Uterus (tissue), 4 donors: ENCODE measurements at places on chromosomes 7 and 10.

GRCh38 chr7:29454899-29455451, 108.7 kb upstream of the PRR15 start:
- no peak for DNase-seq

- DNase-seq = peak; percentile 52
Observed at GRCh38 chr10:70052462-70053217, at the start of gene MACROH2A2. Gene MACROH2A2, plus strand, starts transcription at chr10:70052846. Its CDS starts 22,813 bp downstream, at chr10:70075659.

- no peak for DNase-seq
Observed at GRCh38 chr10:32041290-32042028, 14.8 kb downstream of the KIF5B start.

- DNase-seq = no peak
Observed at GRCh38 chr10:102629661-102630614, 14.3 kb upstream of the TRIM8 start.

- DNase-seq = no peak
Observed at GRCh38 chr7:155043756-155044155, 26.4 kb upstream of the HTR5A start.

- DNase-seq = no peak
Observed at GRCh38 chr10:1939016-1939415, 201.7 kb upstream of the ADARB2 start.
